ENCODE measurements at places on chromosomes 5 and 9.

DNA sequence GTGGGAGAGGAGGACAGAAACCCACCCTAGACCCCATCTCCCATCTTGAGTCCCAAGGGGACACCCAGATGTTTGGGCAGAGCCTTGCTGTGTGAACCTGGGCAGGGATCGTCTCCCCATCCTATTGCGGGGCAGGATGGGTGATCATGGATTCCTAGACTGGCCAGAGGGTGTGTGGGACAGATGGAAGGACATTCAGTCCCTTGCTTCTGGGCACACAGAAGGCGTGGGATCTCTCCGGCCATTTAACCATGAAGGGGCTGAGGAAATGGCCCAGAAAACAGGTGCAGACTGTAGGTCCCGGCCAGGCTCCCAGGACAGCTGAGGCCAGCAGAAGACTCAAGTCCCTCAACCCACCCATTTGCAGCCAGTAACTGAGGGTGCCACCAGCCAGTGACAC lies 29.9 kb downstream of the PTGES start:
- DNase-seq, result no peak

GRCh38 chr5:107146901-107147300 lies 523.8 kb downstream of the EFNA5 start:
- DNase-seq, result no peak

- DNase-seq, result no peak
These were observed 247.1 kb downstream of the NFIB start for GRCh38 chr9:14066831-14067230.

DNA sequence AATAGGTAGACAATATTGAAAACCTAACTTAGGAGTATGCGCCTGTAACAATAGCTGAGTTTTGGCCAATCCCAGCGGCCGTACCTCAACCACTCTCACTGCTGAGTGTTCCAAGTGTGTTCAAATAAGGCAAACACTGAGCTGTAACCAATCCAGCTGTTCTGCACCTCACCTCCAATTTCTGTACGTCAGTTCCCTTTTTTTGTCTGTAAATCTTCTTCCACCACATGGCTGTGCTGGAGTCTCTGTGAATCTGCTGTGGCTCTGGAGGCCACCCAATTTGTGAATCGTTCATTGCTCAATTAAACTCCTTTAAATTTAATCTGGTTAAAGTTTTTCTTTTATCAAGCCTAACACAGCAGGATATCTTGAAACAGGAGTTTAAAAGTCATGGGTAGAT lies 116.3 kb downstream of the SLC28A3 start:
- no peak for DNase-seq

- DNase-seq, result no peak
These were observed 70.7 kb downstream of the LNPEP start for GRCh38 chr5:97006454-97007060.

DNA sequence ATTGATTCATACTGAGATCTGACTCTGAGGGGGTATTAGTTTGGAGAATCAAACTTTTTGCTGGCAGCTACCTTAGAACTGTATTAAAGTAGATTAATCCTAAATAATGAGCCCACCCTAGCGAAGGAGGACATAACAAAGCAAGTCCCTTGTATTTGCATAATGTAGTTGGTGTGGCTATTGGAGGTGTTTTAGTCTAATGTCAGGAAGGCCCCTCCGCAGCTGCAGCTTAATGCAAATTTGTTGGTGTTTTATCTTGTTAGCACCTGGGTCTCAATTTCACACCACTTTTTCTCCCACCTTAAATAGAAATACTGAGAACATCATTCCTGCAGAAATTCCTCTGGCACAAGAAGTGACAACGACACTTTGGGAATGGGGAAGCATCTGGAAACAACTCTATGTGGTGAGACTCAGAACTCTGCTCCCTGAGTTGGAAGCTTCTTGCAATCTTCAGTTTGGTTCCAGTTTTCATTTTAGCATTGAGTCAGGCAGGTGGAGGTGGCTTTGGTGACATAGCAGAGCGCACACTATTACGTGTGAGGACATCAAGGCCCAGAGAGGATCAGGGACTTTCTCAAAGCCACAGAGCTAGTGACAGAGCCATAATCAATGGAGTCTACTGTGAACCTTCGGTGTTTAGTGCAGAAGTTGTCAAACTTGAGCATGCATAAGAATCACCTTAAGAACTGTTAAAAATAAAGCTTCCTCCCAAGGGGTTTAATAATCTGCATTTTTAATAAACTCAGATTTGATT lies 33.9 kb downstream of the DOCK2 start:
- no peak for DNase-seq

GRCh38 chr9:90001747-90002146 lies 396.9 kb downstream of the GADD45G start:
- DNase-seq, result no peak

- DNase-seq, result no peak
These were observed 206.1 kb downstream of the SLIT3 start for GRCh38 chr5:169094586-169095409.

DNA sequence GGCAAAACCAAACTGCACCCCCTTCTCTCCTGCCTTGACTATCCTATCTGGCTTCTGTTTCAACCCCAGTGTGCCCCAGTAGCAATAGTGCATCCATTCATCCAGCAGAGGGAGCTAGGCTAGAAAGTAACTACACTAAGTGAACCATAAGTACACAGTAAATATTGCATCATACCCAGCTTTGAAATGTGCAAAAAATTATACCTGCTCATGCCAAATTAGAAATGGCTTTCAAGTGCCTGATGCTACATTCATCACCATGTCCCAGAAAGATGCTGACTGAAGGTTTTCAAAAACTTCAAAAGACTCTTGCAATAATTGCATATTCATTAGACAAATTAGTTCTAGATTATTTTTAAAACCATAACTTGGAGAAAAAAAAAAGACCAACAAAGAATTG lies 153.5 kb downstream of the PRELID2 start:
- peak; percentile 29 for DNase-seq

- DNase-seq, result no peak
These were observed 705.4 kb upstream of the RIOK2 start for GRCh38 chr5:97888439-97888838.

DNA sequence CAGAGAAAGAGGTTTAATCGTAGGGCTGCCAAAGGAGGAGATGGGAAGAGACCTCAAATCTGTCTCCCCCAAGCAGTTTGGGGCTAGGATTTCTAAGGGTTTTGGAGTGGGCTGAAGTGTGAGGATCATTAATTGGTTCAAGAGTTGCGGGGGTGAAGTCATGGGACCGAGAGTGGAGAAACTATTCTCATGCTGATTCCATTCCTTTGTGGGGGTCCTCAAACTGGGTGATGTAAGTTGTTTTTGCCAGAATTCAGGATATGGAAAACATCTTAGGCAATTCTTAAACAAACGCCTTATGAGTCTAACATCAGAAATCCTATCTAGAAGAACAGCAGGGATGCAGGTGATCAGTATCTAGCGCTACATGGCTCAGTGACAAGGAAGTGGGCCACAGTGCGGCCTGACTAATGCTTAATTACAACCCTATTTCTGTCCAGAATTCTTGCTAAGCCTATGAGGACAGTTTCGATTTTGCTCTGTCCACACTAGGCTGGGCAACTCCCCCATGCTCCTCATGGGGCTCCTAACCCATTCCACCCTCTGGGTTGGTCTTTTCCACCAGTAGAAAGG lies 27.7 kb upstream of the TRIO start:
- DNase-seq, result no peak

DNA sequence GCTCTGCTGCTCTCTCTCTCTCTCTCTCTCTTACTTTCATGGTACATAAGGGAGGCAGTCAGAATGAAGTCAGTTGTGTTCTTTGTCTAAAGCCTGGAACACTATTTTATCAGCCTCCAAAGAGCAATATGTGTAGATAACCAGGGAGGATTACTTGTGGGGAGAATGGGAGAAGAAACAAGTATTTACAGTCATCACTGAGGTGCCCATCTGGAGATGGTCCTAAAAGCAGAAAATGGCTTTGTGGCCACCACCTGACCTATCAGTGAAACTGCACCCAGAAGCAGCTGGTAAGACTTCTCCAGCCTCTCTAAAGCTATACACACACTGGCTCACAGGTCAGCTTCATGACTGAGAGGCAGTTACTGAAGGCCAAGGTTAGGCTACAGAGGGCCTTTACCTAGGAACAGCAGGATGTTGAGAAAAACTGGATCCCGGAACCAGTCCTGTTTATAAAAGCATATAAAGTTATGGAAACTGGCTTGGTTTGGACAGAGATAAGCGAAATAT lies 75.1 kb downstream of the MRPS27 start:
- peak; percentile 21 for DNase-seq

DNA sequence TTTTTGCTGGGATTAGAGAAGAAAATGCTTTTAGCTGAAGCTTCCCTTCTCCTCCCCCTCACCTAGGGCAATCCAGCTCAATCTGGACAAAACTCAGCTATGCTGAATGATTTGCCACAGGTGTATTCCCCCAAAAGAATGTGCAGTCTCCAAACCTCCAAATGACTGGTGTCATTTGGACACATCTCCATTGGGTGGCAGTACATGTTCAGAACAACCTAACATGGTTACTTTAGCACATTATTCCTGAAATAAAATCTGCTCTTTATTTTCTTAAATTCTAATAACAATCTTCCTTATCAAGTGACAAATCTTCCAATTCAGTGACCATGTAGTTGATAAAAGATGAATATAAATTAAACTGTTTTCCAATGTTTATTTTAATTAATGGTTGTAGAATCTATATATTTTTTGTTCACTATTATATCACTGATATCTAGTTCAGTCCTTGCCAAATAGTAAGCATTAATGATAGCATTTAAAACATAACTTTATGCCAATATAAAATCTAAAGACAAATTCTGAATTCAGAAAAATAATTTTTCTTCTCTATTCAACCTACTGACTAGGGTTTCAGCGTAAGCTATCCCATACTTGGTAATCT lies 61.3 kb upstream of the MOCS2 start:
- peak; percentile 38 for DNase-seq

DNA sequence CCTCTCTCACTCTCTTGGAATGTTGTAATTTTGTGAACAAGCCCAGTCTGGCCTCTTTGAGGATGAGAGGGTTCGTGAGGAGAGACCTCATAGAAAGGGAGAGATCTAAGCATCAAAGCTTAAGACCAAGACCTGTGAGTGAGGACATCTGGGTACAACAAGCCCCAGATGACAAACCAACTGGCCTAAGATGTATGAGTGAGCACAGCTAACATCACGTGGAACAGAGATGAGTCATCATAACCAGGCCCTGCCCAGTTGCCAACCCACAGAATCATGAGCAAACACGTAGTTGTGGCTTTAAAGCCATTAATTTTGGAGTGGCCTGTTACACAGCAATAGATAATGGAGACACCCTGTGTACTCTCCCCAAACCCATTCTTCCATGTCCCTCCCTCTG lies 439.1 kb upstream of the KIF2A start:
- no peak for DNase-seq

GRCh38 chr5:68533571-68534084 lies 318.1 kb downstream of the PIK3R1 start:
- peak; percentile 81 for DNase-seq

- DNase-seq, result no peak
These were observed 190.3 kb downstream of the SNX18 start for GRCh38 chr5:54707841-54708240.

DNA sequence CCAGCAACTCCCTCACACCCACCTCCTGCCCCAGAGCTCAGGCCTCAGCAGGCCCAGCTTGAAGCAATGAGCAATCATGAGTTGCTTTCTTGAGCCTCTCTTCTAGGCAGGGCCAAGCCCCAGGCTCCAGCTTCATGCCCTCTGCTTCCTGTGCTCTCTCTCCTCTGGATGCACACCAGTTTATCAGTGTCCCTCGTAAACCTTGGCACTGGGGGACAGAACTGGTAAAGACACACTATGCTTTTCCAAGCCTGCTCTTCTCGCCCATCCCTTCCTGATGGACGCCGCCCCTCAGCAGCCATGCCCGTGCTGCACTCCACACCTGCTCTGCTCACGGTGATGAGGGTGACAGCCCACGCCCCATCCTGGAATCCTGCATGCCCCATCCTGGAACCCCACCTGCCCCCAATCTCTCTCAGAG lies 49.4 kb upstream of the ORM1 start:
- DNase-seq, result no peak

- no peak for DNase-seq
These were observed 25.8 kb upstream of the RNF130 start for GRCh38 chr5:180097163-180097894.

DNA sequence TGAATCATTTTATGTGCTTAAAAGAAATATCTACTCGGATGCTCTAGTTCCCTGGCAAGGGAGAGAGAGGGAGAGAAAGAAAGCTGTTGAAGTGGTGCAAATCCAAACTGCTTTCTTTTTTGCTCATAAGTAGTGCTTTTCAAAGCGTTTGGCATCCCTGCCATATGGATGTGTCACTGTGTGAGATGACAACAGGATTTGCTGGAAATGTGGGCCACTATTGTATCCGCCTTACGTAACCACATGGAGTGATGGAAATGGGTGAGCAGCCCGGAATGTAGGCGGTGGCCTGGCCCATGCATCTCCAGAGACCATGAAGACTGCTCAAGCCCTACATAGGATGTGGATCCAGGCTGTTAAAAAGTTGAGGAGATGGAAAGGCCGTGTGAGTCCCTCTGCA lies 30.8 kb downstream of the TJP2 start:
- no peak for DNase-seq

DNA sequence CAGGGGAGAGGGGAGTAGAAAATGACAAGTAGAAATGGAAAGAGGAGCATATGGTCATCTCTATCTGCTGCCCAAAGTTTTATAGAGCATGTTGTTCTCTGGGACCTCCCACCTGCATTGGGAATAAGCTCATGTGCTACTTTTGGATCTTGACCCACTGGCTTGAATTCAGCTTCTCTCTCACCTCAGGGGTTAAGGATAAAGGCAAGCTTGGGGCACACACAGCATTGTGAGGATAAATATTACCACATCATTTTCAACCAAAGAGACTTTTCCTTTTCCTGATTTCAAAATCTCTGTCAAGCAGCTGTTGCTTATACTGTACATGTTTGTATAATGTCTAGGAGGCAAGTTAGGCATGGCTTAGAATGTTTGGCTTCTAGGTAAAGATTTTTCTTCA lies 16.6 kb downstream of the ATP10B start:
- no peak for DNase-seq

- no peak for DNase-seq
These were observed 22.2 kb upstream of the LHFPL2 start for GRCh38 chr5:78670701-78671269.

DNA sequence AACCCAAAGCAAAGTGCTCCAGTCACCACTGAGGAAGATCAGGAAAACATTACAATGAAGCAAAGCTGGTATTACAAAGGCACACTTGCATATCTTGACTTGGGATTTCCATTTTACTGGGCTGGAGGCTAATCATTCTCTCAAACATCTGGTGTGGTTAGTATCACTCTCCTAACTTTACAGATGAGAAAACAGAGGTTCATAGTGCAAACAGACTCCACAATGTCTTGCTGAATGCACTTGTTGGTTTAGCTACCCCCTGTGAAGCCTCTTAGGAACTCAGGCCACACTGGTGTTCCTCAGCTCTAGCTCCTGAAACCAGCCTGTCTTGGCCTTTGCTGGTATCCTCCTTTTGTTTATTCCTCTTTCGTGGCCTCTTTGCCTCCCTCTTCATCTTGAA lies 29.5 kb upstream of the SMAD5 start:
- no peak for DNase-seq

- peak; percentile 48 for DNase-seq
These were observed 39.3 kb upstream of the RAD23B start for GRCh38 chr9:107243742-107244141.

Data from NCI-H2171 treated with DMSO at 0.1 percent for 48 hours (cell line).